8988T (cell line): ENCODE measurements at places on chromosomes 11 and 22.
A peak's percentile ranks its signal among the peaks of the same experiment; 100 is the strongest.

DNA sequence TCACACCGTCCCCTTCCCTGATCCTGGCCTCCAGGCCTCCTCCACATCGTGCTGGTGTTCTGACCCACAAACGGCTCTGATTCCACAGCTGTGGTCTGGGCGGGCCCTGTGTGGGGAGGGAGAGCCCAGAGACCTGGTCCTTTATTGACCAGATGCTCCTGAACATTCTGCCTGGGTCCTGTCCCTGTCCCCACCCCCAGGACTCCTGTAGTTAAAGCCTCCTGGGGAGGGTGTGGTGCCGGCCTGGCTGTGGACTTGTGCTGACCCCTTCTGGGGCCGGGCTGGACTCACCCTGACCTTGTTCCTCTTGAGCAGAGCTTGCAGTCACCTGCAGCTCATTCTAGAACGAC, 128.7 kb downstream of the CTTN start:
- DNase-seq: no peak

- DNase-seq: peak; percentile 19
Measured at GRCh38 chr11:64800303-64801157, 2.5 kb downstream of the MAP4K2 start.

- DNase-seq: peak; percentile 28
Measured at GRCh38 chr22:28799606-28800307, 612 bp downstream of the XBP1 start.

- DNase-seq: no peak
Measured at GRCh38 chr22:30591191-30591587, 521 bp downstream of the PES1 start.

DNA sequence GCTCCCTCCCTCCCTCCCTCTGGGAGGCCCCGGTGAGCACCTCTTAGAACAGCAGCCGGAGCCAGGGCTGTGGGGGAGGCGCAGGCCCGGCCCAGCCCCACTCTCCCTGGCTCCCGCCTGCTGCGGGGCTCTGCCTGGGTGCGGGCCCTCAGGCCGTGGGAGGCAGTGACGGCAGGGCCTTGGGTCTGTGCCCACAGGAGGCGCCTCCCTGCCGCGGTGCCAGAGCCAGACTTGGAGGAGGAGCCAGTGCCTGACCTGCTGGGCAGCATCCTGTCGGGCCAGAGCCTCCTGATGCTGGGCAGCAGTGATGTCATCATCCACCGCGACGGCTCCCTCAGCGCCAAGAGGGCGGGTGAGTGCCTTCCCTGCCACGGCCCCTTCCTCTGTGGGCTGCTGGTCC, 9.5 kb downstream of the IRF7 start:
- DNase-seq: no peak
